Activated CD4-positive, alpha-beta memory T cell treated with anti-CD3 and anti-CD28 coated beads, Interleukin-2, amount 10 ng/mL, durations not matched to agents 7 days and 5 days (primary cell): ENCODE measurements at places on chromosomes 16 and 17. TPM values are rescaled to one million over a fixed set of nuclear protein-coding genes. Genes with fewer than 3 reads are reported as not detected.

DNA sequence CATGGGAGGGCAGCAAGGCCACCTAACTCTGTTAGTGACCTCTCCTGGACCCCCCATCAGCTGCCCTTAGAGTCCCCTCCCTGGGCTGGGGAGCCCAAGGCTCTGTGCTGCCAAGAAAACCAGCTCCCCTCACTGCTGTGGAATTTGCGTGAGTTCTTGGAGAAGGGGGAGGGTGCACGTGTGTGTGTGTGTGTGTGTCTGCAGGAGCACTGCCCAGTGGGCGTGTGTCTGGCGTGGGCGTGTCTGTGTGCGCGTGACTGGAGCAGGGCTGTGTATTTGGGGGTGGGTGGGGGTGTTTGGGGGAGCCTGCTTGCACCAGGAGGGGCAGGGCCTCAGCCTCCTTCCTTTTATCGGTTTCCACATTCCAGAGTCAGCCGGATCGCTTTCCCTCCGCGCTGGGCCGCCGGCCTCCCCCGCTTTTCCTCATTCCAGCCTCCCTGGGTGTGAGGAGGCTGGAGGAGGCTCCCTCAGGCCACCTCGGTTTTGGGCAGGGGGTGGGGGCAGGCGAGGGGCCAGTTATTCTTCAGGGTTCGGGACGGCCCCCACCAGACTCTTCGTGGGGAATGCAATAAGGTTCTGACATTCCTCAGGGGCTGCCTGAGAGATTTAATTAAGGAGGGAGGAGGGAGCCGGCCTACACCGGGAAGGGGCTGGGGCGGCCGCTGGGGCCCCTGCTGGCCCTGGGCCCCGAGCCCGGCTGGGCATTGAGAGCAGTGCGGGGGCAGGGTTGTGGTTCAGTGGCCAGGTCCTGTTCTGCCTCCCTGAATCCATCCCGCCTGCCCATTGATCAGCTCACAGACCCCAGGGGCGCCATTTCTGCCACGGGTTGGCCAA lies 2.5 kb downstream of the VASN start:
- peaks cover 2% of the 10 kb centered on the region for H3K36me3 ChIP-seq
- no peak for DNase-seq
- H3K27me3 ChIP-seq, result no peaks in the 10 kb centered on the region
- peaks cover 8% of the 10 kb centered on the region for H3K4me1 ChIP-seq
- no peak overlapping the region for H3K4me3 ChIP-seq
- H3K27ac ChIP-seq, result no peak overlapping the region

Gene OR4D1
- 0.88 TPM for total RNA-seq

- peaks cover 14% of the 10 kb centered on the region for H3K27me3 ChIP-seq
- no peak overlapping the region for H3K4me3 ChIP-seq
- no peaks in the 10 kb centered on the region for H3K4me1 ChIP-seq
Measured at GRCh38 chr16:4909825-4910224, 27.1 kb downstream of the PPL start.

DNA sequence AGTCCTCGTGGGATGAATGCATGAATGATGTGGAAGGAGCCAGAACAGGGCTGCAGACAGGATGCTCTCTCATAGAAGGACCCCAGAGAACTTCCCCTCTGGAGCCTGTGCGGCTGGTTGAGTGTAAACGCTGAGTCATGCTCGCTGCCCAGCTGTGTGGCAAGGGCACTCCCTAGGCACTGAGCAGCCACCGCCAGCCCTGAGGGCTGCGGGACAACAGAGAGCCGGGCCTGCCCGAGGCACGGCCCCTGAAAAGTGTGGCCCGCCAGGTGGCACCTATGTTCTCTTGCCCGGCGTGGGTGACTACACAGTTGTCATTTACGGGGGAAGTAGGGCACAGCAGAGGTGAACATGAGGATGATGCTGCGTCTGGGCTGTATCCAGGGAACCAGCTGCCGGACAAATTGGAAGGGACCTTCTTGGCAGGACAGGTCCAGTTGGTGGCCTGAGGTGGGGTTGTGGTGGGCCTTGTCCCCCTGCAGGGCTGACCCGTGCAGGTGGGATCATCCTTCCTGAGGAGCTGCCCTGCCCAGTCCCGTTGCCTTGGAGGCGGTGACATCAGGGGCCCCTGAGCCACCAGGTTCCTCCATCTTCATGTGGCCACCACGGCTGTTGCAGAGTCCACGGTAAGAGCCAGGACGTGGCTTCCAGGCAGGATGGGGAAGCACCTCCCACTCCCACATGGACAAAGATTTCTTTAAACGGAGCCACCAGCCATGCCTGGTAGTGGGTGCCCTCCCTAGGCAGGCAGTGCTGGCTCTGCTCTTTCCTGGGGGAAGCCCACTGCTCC lies 94.8 kb upstream of the CBX4 start:
- peaks cover 55% of the 10 kb centered on the region for H3K4me1 ChIP-seq
- DNase-seq, result peak; percentile 39
- H3K27me3 ChIP-seq, result peaks cover 30% of the 10 kb centered on the region

- H3K27ac ChIP-seq, result no peak overlapping the region
- no peaks in the 10 kb centered on the region for H3K27me3 ChIP-seq
- peaks cover 17% of the 10 kb centered on the region for H3K4me1 ChIP-seq
- peaks cover 20% of the 10 kb centered on the region for H3K36me3 ChIP-seq
- no peak overlapping the region for H3K4me3 ChIP-seq
- no peak for DNase-seq
Measured at GRCh38 chr17:75664099-75664549, 2.8 kb downstream of the RECQL5 start.

DNA sequence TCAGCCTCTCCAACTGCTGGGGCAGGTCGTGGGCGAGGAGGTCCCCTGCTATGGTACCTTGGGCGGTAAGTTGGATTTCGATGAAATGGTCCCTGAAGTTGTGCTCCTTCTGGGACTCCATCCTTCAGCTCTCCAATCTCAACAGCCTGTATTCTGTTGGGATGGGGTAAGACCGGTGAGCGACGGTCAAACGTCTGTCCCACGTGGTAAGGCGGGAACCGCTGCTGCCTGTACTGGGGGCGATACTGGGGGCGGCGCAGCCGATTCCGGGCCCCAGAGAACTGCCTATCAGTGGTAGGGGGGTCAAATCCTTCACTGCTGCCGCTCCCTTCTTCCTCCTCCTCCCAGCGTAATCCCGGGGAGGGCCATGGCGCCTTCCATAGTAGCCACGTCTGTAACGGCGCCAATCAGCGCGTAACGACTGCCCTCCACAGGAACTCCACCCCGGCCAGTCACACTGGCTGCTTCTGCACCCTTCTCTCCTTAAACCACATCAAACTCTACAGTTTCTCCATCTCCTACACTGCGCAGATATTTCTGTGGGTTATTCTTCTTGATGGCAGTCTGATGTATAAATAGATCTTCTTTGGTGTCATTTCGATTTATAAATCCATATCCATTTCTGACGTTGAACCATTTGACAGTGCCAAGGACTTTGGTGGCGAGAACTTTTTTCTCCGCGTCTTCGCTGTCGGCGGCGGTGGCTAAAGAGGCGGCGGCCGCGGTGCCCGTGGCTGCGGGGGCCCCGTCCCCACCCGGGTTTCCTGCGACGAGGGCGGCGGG lies 41.1 kb downstream of the AHSP start:
- H3K4me1 ChIP-seq, result peaks cover 2% of the 10 kb centered on the region
- no peak for DNase-seq
- H3K27me3 ChIP-seq, result peaks cover 28% of the 10 kb centered on the region
- peaks cover 8% of the 10 kb centered on the region for H3K36me3 ChIP-seq
